Urinary bladder (tissue), 4 donors: ENCODE measurements at places on chromosomes 13 and 19. TPM values are rescaled to one million over a fixed set of nuclear protein-coding genes. Genes with fewer than 3 reads are reported as not detected.

ACP7 gene
- total RNA-seq = 0.11 TPM

S1PR4 gene
- total RNA-seq = 0.74 TPM

PEG3 gene
- total RNA-seq = 324 TPM

MRPL4 gene
- total RNA-seq = 9.9 TPM

MBD3L3 gene
- not detected for total RNA-seq

FOSB gene
- total RNA-seq = 10.4 TPM

PALM gene
- 23.6 TPM for total RNA-seq

KIR2DL4 gene
- total RNA-seq = not detected

TNNI3 gene
- total RNA-seq = not detected
